EL (cell line): ENCODE measurements at places on chromosomes 5 and 9.

DNA sequence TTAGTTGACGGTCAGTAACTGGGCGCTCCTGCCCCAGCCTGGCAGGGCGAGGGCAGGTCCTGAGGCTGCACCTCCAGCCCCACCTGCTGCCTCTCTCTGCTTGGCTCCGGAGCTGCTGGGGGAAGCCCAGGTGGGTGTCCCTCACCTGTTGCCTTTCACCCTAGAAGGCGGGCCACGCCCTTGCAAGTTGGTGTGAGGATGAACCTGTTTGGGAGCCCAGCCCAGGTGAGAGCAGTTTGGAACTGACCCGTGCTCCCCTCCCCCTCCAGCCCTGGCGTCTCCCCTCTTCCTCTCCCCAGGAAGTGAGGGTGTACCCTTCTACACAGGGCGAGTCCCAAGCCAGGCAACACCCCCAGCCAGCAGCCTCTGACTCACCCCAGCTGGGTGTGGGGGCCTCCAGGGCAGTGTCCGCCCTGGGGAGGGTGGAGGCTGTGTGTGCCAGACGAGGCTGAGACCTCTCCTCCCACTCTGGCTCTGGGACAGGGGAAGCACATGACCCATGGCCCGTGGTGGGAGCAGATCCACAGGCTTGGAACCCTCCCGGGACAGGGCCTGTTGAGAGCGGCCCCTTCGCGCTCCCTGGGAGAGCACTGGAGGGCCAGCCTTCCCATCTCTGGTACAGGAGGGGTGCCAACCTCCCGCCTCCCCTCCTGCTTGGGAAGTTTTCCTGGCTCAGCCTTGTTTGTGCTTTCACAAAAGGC lies 10.4 kb downstream of the LRRC8A start:
- peak; percentile 94 for DNase-seq

DNA sequence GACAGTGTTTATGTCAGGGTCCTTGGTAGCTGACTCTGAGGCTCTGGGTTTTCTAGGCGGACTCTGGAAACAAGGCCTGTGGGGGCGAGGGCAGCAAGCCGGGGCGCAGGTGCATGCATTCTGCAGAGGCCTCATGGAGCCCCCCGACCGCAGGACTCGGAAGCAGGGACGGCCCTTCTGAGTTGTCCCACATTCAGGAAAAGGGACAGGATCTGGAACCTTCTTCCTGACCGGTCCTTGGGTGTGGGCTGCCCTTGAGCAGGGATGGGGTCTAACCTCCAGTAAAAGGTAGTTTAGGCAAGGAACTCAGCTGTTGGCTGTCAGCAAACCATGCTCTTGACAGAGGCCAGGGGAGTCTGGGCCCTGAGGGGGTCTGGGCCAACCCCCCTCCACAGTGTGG lies 7.4 kb upstream of the COL5A1 start:
- DNase-seq = no peak

DNA sequence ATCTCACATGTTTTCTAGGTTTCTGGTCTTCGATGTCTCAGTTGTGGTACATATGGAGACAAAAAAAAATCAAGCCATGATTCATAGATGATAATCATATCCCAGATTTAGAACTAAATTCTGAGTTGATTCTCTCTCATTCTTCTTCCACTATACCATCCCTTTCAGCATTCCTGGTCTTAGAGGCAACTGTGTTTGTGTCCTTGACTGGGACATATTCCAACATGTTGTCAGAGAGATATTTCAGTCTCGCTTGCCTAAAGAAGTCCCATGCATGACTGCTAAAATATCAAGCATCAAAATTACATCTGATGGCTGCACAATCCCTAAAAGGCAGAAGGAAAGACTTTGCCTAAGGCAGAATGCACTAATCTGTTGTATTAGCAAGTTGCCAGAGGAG lies 236.6 kb downstream of the PSAT1 start:
- DNase-seq = no peak

DNA sequence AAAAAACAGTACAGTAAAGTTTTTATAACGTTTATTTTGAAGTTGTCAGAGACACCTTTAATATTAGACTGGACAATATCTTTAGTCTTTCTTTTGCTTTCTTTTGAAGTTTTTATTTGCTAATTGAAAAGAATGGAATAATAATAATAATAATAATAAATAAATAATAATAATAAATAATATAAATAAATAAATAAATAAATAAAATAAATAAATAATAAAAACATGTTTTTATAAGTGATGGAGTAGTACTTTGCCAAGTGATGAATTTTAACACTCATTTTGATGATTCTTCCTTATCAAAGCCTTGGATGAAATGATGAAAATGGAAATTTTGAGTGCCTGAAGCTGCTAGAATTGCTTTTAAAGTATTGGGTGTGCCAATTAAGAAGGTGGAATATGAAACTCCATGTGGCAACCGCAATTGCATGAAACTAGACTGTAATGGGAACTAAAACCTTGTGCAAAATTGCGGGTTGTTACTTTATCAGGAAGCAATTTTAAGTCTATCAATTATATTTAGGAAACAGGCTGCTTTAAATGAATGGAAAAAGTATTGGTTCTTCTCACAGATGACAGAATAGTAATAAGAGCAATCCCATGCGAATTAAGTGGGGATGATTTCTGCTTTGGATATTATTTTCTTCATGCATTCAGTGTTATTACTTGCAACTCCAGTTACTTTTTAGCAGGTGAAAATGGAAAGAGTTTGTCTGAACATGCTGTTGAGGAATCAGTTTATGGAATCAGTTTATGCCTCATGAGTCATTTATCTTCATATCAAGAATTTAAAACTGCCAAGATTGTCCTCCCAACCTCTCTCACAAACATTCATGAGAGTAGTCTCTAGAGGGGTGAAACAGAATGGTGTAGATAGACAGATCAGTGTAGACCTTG lies 4.6 kb downstream of the ANXA1 start:
- DNase-seq = peak; percentile 22

DNA sequence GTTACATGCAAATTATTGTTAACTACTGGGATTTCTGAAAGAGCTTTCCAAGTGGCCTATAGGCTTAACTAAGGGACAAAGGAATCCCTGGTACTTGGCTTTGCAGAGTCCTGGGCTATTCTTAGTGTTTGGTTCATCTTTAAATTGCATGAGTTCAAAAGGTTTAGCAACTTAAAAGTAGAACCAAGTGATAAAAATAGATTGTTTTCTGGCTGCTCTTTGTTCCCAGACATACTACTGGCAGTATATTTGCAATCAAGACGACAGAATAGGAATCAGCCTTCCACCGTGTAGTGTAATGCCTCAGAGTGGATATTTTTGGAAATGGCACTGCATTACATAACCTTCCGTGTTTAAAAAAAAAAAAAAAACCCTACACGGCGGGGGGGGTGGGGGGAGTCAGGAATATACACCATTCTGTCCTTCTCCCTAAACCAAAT lies 1.0 kb downstream of the NREP start:
- DNase-seq = no peak
